Midbrain (tissue), 1 donor: ENCODE measurements at places on chromosomes 3 and 15.

GRCh38 chr3:115999613-116000012 lies 376.3 kb downstream of the GAP43 start:
- no peak for DNase-seq

- peak; percentile 54 for DNase-seq
Observed at GRCh38 chr3:47571391-47572175, 7.1 kb downstream of the CSPG5 start.

DNA sequence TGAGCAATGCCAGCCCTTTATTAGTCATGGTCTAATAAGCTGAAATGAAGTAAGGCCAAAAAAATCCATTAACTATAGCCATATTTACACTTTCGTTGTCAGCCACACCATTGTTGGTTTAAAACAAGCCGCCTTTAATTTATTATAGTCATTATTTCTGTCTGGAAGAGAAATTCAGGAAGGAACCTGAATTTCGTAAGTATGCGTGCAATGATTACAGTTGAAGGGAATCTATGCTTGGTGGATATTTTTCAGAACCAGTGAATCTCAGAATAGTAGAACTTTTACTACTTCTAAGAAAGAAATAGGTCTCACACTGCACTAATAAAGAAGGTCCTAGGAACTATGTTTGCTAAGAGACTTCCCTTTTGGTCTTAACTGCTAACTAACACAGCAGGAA lies 59.1 kb downstream of the FAM43A start:
- no peak for DNase-seq

DNA sequence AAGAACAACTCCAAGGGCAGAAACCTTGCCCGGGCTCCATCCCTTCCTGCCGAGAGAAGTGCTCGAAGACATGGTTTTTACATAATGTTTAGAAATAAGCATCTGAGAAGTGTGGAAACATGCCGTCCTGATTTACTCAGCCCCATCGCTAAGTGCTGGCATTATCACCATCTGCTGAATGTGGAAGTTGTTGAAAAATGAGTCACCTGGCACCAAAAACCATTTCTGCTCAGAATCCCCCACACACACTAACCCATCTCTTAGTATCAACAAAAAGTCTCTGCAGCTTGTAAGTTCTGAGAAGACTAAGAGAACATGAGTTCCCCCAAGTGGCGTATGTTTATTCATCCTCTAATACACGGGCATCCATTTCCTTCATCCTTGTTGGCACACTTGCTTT lies 51.0 kb upstream of the ARL8B start:
- no peak for DNase-seq

GRCh38 chr15:29871401-29871800 lies 49.1 kb upstream of the TJP1 start:
- no peak for DNase-seq

GRCh38 chr15:91938136-91938535 lies 84.6 kb downstream of the SLCO3A1 start:
- DNase-seq: no peak

- no peak for DNase-seq
Observed at GRCh38 chr3:72185549-72186399, 400.8 kb upstream of the PROK2 start.

GRCh38 chr15:26394801-26395200 lies 378.1 kb downstream of the GABRB3 start:
- no peak for DNase-seq

GRCh38 chr3:188528396-188528795 lies 374.4 kb downstream of the LPP start:
- no peak for DNase-seq

- DNase-seq: no peak
Observed at GRCh38 chr3:36678216-36679013, 85.9 kb downstream of the DCLK3 start.

DNA sequence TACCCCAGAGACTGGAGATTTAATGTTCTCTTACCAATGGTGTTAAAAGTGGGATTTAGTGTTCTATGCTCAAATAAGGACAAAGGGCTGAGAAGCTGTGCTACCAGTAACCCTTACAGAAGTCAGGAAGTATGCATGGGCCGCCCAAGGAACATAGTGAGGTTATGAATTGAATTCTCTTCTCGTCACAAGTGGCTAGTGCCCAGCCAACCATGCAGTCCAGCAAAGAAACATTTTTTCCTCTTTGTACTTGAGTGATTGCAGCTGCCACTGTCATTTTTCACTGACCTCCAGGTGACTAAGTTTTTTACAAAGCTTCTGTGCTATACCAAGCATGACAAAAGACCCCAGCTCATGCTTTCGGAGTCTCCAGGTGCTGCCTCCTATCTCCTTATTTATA lies 110.6 kb upstream of the DCBLD2 start:
- DNase-seq: no peak

GRCh38 chr15:74175271-74176191 lies 2.0 kb downstream of the ISLR start:
- DNase-seq: no peak

DNA sequence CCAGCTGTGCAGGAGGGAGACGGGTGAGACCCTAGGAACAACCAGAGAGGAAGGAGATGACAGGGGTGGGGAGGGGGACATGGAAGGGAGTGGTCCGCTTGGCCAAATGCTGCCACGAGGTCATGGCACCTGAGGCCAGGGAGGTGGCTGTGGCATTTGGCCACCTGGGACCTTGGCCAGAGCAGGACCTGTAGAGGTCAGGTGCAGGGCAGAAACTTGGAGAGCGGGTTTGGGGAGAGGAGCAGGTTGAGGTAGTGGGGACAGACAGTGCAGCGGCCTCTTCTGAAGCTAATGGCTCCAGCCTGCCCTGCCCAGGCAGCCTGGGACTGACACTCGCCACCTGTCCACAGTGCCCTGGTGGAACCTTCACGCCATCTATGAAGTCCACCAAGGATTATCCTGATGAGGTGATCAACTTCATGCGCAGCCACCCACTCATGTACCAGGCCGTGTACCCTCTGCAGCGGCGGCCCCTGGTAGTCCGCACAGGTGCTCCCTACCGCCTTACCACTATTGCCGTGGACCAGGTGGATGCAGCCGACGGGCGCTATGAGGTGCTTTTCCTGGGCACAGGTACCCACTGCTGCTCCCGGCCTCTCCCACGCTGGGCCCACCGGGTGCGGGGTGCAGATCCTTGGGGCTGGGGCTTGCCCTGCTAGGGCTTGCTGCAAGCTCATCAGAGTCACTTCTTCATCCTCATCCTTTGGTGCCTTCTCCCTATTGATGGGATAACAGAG lies 7.0 kb upstream of the GNAT1 start:
- no peak for DNase-seq

- DNase-seq: no peak
Observed at GRCh38 chr3:131973731-131974130, 61.1 kb downstream of the CPNE4 start.

- no peak for DNase-seq
Observed at GRCh38 chr3:71857956-71858355, 73.0 kb upstream of the PROK2 start.

DNA sequence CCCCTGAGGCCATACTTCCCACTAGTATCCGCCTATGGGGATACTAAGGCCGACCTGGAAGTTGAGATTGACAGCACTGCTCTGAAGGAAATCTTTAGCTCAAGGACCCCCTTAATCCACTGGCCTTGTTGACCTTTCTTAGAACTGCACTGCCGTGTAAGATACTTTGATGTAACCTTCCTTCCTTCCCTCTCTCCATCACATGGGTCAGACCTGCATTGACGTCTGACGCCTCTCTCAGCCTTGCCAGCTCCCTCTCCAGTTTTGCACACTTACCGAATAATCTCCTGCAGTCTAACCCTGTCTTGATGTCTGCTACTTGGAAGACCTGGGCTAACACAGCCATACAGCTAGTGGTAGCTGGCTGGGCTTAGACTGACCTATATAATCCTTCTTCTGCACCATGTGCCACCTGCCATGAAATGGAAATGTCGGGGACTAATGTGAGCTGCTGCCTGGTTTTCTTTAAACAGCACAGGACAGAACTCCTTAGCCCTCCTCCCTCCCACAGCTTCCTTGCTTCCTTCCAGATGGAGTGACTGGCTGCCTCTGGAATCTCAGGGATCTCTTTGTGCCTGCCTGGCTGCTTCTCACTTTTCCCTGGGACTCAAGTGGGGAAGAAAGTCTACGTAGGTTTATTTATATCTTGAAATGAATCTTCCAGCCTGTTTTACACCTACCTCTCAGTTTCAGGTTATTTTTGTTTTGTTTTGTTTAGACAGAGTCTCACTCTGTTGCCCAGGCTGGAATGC lies 39.2 kb upstream of the HERC1 start:
- no peak for DNase-seq

GRCh38 chr3:8488411-8488810 lies 13.2 kb upstream of the LMCD1 start:
- DNase-seq: no peak

DNA sequence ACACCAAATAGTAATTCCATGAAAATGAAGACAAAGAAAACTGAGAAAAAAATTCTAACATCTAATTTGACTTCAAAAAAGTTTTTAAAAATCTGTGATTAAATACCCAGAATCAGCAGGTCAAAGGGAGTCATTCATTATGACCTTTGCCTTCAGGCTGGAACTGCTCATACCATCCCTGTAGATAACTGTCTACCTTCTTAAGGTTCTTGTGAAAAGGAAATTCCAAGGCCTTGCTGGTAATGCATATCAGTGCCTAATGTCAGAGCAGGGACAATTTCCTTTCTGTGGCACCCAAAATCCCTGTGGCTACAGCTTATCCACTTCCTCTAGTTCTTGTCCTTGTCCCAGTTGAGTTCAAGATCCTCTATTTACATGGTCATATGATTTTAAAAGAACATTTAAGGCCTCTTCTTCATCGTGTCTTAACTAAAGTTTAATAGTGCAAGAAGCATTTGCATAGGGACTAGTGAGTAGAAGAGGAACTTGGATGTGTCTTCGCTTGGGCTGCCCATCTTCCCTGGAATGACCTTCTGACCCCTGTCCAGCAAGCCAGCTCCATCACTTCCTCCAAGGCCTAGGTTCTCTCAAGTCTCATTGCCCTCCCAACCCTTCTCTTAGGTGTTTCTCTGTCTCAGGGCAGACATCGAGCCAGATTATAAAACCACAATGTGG lies 8.7 kb upstream of the PLCL2 start:
- no peak for DNase-seq

DNA sequence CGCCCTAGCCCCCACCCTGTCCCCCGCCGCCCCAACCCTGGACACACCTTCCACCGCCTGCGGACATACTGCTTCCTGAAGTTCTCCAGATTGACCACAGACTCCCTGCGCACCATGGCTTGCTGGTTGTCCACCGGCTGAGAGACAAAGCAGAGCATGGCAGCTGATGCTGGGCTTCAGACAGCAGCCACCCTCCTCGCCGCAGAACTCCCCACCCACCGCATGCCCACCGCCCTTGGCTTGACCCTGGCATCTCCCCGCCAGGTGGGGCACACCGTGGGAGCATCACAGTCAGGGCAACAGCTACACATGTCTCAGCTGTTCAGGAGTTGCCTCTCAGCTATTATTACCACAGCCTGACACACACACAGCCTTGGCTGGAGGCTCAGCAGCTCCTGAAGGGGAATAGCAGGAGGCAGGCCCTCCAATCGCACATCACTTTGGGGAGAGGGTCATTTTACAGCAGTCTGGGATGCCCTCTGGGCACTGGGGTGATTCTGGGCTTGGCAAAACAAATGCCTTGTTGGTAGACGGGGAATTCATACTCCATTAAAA lies 78.4 kb upstream of the HERC1 start:
- DNase-seq: no peak

DNA sequence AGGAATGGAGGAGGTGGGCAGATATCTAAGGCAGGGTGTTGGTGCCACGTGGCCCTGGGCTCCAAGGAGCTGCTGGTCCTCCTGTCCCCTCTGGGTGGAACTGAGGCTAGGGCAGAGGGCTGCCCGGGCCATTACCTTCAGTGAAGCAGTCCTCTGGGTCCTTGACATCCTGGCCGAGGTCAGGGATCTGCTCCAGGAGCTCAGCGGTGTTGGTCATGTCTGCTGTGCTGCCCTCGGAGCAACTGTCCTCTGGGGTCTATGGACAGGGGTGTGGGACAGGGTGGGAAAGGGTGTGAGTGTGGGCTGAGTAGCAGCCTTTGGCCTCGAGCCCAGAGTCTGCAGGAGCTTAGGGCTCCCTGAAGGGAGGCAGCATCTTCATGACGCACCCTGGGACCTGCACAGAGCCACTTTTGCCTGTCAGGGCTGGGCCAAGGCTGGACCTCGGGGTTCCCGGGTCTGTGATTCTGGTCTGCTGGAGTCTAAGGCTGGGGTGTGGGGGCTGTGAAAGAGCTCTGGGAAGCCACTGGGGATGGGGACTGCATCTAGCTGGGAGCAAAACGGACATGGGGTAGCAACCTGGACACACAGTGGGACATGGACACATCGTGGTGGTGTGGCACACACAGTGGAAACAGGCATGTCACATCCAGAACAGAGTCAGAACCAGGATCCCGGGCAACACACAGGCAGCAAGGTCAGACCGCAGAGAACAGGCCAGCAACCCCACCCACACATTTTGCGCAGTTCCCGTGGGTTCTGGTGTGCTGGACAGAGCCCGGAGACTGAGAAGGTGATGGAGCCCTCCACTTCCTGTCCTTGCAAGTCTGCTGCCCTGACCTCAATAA lies 72.7 kb downstream of the SCN5A start:
- no peak for DNase-seq

DNA sequence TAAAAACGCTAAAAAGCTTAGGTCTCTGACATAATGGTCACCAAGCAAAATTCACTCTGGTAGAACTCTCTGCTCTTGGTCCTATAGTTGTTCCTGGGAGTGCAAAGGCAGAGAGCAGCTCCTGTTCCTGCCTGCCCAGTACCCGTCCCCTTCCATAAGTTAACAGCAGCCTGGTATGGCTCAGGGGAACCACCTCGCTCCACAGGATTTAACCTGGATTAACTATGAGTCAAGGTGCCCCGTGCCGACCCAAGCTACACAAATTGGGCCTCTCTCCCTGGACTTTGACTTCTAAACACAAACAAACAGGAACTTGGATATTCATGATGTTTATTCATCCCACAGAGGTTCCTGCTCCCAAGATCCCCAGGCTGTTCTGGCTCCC lies 32.1 kb downstream of the SCAP start:
- no peak for DNase-seq

DNA sequence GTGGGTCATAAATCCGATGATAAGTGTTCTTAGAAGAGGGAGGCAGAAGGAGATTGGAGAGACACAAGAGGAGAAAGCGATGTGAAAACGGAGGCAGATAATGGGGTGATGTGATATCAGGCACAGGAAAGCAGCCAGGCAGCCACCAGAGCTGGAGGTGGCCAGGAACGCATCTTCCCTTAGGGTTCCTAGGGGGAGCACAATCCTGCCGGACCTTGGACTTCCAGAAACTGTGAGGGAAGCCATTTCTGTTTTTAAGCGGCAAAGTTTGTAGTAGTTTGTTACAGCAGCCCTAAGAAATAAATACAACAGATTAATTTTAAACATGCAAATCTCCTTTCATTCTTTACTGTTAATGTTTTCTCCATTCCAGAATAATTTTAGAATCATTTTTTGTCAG lies 259.9 kb upstream of the TMC3 start:
- DNase-seq: no peak

DNA sequence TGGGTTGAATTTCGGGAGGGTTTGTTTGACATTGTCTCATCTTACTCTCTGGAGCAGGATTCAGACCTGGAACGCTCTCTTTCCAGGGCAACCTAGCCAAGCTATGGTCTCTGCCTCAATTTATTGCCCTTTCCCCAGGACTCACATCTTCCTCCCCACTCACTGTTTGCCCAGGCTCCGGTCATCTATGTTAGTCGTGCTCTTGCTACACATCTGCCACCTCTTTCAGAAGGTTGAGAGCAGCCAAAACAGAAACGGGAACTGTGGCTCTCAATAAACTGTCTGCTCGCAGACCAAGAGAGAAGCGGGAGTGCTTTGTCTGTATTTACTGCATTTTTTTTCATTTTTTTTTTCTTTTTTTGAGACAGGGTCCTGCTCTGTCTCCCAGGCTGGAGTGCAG lies 81.6 kb downstream of the ST6GAL1 start:
- DNase-seq: peak; percentile 31
